ENCODE measurements at places on chromosomes 11 and 22.

DNA sequence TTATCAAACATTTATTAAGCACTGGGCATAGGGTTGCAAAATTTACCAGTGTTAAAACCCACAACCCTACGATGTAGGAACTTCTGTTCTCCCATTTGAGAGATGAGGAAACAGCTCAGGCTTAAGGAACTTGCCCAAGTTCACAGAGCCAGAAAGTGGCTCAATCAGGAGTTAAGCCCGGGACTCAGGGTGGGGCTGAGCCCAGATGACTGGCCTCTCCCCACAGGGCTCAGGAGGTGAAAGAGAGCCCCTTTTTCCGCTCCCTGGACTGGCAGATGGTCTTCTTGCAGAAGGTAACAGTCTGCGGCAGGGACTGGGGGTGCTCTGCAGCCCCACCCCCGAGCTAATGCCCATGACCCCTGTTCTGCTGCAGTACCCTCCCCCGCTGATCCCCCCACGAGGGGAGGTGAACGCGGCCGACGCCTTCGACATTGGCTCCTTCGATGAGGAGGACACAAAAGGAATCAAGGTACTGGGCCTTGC lies 5.6 kb upstream of the ANKRD13D start:
- no peak overlapping the region for H3K27ac ChIP-seq
- H3K4me3 ChIP-seq, result no peak overlapping the region
- no peak for DNase-seq
- H3K4me1 ChIP-seq, result peaks cover 7% of the 10 kb centered on the region

DNA sequence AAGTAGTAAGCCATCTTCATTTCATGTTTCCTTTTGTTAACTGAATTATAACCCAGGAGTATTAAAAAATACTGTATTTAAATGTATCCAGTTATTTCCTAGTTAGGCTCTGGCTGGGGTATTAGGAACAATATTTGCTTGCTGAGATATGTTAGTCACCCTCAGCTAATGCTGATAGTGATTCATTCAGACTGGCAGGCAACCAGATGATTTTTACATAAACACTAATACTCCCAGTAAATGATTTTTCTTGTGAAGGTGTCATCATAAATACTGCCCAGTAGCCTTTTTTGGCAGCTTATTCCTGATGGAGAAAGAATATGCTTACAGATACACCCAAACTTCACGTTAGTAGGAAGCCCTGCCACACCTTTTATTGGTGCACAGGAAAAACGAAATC lies 8.1 kb downstream of the YWHAH start:
- H3K4me3 ChIP-seq, result no peak overlapping the region
- no peak overlapping the region for H3K27ac ChIP-seq
- no peaks in the 10 kb centered on the region for H3K27me3 ChIP-seq
- H3K36me3 ChIP-seq, result peaks cover 18% of the 10 kb centered on the region

DNA sequence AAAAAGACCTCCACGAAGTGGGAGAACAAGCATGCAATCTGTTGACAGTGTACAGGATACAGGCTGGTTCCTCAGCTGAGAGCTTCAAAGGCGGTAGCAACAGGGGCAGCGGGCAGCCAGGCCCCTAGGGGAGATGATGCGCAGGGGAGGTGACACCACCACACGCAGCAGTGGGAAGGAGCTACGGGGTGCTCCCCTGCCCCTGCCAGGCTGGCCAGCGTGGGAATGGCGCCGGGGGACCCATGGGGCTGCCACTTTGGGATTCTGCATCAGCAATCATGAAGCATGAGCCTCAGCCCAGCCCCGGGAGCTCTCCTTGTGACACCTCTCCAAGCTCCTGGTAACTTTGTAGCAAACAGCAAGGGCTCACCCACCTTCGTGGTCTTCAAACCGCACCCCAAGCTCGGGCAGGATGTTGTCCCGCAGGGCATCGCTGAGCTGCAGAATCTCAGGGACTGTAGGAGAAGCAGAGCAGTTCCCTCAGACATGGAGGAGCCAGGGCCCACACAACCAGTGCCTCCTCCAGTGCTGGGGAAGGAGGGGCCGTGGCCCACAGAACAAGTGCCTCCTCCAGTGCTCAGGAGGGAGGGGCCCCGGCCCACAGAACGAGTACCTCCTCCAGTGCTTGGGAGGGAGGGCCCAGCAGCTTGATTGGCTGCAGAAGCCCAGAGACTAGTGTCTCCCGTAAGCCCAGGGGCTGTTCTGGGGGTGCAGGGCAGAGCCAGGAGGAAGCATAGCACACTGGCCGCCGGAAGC lies 14.6 kb upstream of the NAP1L4 start:
- peaks cover 9% of the 10 kb centered on the region for H3K4me1 ChIP-seq
- H3K36me3 ChIP-seq, result peaks cover 25% of the 10 kb centered on the region
- no peak for DNase-seq
- H3K27ac ChIP-seq, result no peak overlapping the region
- no peak overlapping the region for H3K4me3 ChIP-seq

- no peaks in the 10 kb centered on the region for H3K27me3 ChIP-seq
- peak; percentile 55 for DNase-seq
- H3K4me1 ChIP-seq, result peaks cover 13% of the 10 kb centered on the region
- no peaks in the 10 kb centered on the region for H3K36me3 ChIP-seq
- no peak overlapping the region for H3K4me3 ChIP-seq
- no peak overlapping the region for H3K27ac ChIP-seq
Observed at GRCh38 chr11:119373921-119374631, 7.4 kb downstream of the USP2 start.

- no peak overlapping the region for H3K27ac ChIP-seq
- H3K36me3 ChIP-seq, result no peaks in the 10 kb centered on the region
- no peak for DNase-seq
- H3K4me3 ChIP-seq, result no peak overlapping the region
- H3K27me3 ChIP-seq, result no peaks in the 10 kb centered on the region
- H3K4me1 ChIP-seq, result peaks cover 8% of the 10 kb centered on the region
Observed at GRCh38 chr22:24430431-24431308, 3.3 kb downstream of the ADORA2A start.

DNA sequence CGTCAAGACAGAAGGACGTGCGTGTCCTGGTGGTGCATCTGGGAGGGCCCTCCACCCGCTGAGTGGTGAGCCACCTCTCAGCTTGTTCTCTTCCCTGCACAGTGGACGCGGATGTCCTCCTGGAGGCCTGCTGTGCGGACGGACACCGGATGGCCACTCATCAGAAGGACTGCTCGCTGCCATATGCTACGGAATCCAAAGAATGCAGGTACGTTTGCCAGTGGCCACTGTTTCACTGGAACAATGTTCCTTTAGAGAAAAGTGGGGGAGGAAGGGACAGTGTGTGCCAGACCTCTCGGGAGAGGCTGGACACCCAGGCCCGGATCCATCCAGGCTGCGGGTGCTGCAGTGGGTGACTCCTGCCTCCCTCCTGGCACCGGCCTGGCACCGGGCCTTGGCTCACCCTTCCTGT lies 15.9 kb downstream of the FBLN1 start:
- no peak for DNase-seq
- no peaks in the 10 kb centered on the region for H3K36me3 ChIP-seq
- H3K4me1 ChIP-seq, result peaks cover 29% of the 10 kb centered on the region

DNA sequence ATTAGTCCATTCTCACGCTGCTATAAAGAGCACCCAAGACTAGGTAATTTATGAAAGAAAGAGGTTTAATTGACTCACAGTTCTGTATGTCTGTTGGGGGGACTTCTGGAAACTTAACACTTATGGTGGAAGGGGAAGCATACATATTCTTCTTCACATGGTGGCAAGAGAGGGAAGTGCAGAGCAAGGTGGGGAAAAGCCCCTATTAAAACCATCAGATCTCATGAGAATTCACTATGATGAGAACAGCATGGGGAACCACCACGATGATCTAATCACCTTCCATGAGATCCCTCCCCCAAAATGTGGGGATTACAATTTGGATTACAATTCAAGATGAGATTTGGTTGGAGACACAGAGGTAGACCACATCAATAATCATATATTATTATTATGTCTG lies 25.7 kb downstream of the CEP57 start:
- peaks cover 3% of the 10 kb centered on the region for H3K36me3 ChIP-seq
- H3K27ac ChIP-seq, result no peak overlapping the region
- DNase-seq, result no peak
- H3K4me3 ChIP-seq, result no peak overlapping the region
- no peaks in the 10 kb centered on the region for H3K4me1 ChIP-seq
- no peaks in the 10 kb centered on the region for H3K27me3 ChIP-seq

GRCh38 chr11:15114501-15115475 lies at the start of gene INSC:
Gene INSC, plus strand, starts transcription at chr11:15114923. Its CDS starts 34,252 bp downstream, at chr11:15149175.
- no peak within 1 kb of the TSS for H3K4me3 ChIP-seq
- no peak within 1 kb of the TSS for H3K27ac ChIP-seq
- H3K27me3 ChIP-seq, result peaks cover 5% of the 10 kb centered on the region

- no peak overlapping the region for H3K4me3 ChIP-seq
- no peaks in the 10 kb centered on the region for H3K27me3 ChIP-seq
- H3K27ac ChIP-seq, result no peak overlapping the region
- no peaks in the 10 kb centered on the region for H3K36me3 ChIP-seq
- no peak for DNase-seq
- no peaks in the 10 kb centered on the region for H3K4me1 ChIP-seq
Observed at GRCh38 chr22:33787645-33788456, 132.4 kb downstream of the LARGE1 start.

DNA sequence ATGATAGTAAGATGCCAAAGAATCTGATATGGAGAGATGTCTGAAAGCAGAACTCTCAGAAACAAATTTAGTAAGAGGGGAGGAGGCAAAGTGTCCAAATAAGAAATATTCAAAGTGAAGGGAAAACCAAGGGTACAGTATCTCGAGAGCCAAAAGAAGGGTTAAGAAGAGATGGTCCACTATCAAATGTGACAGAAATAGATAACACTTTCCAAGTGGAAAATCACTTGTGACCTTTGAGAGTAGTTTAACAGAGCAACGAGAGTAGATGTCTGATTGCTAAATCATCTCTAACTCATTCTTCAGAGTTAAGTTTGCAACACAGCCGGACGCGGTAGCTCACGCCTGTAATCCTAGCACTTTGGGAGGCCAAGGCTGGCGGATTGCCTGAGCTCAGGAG lies 4.3 kb upstream of the BUD13 start:
- no peaks in the 10 kb centered on the region for H3K27me3 ChIP-seq
- no peak overlapping the region for H3K27ac ChIP-seq
- peaks cover 33% of the 10 kb centered on the region for H3K36me3 ChIP-seq

DNA sequence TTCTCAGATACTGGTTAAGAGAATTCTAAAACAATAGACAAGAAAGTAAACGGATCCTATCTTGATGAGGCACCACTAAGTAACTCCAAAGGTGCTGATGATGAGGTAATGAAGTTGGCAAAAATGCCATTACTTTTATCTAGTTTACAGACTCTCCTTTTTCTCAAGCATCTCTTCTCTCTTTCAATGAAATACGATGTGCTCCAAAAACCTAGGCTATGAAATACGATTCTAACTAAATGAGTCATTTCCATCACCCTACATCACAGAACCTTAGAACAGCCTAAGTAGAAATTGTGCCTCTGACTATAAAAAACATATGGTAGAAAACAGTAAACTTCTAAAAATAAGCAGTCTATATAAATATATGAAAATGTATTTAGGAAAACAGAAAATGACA lies 58.9 kb upstream of the ARHGAP32 start:
- H3K27me3 ChIP-seq, result no peaks in the 10 kb centered on the region
- peaks cover 55% of the 10 kb centered on the region for H3K4me1 ChIP-seq
- H3K4me3 ChIP-seq, result no peak overlapping the region
- no peak for DNase-seq
- peak overlapping the region; percentile 60 for H3K27ac ChIP-seq

- no peak overlapping the region for H3K4me3 ChIP-seq
- no peak overlapping the region for H3K27ac ChIP-seq
- H3K36me3 ChIP-seq, result no peaks in the 10 kb centered on the region
- no peaks in the 10 kb centered on the region for H3K27me3 ChIP-seq
Observed at GRCh38 chr11:64078284-64078683, 42.6 kb downstream of the FLRT1 start.

DNA sequence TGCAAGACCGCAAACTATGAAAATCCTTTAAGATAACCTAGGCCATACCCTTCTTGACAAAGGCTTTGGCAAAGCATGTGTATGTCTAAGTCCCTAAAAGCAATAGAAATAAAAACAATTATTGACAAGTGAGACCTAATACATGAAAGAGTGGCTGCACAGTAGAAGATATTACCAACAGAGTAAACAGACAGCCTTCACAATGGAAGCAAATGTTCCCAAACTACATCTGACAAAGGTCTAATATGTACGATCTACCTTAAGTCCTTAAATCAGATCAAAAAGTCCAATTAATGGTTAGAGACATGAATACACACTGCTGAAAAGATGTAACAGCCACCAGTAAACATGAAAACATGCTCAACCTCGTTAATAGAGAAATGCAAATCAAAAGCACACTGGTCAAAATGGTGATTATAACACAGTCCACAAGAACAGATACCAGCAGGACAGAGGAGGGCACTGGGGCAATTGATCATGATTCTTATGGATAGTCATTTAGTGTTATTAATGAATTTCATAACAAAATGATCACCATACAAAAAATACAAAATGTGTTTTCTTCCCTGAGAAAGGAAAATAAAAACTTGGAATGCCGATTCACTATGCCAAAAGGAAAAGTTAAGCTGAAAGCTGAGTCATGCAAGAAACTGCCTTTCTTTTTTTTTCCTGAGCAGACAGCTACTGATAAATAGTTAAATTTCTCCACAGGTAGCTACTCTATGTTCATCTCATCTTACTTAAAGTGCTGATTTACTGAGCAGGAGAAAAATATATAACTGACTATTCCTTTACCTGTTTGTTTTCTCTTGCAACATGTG lies 102.6 kb upstream of the VPREB1 start:
- H3K27ac ChIP-seq, result no peak overlapping the region
- H3K27me3 ChIP-seq, result peaks cover 12% of the 10 kb centered on the region
- H3K36me3 ChIP-seq, result no peaks in the 10 kb centered on the region

GRCh38 chr11:830295-831117 lies 2.2 kb upstream of the CD151 start:
- peaks cover 57% of the 10 kb centered on the region for H3K4me1 ChIP-seq
- H3K27me3 ChIP-seq, result no peaks in the 10 kb centered on the region
- H3K4me3 ChIP-seq, result peak overlapping the region; percentile 78
- no peak for DNase-seq
- H3K36me3 ChIP-seq, result no peaks in the 10 kb centered on the region

DNA sequence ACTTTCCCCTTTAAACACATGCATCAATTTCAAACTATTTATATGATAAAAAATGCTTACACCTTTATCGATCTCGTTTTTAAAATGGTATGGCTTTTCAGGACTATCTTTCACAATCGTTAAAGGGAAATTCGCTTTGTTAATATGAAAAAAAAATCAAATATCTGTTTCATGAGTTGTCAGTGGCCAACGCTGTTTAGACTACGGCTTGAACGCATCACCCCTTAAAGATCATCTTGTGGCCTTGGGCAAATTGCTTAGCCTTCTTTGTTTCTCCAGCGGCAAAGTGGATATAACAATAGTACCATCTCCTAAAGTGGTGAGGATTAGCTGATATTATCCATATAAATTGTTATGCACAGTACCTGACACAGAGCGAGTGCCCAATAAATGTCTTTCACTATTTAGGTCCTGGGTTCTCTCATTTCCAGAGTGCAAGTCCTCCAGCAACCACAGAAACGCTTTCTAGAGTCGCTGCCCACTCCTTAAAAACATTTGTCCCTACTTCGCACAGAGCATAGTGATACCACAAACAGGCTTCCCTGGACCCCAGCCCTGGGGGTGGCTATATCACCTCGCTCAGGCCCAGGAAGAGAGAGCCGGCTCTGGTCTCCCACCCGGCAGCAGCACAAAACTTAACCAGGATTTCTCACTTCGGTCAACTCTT lies 904 bp downstream of the SLC35F2 start:
- H3K27ac ChIP-seq, result peak overlapping the region; percentile 96
- H3K4me1 ChIP-seq, result peaks cover 14% of the 10 kb centered on the region
- peak; percentile 12 for DNase-seq
- peaks cover 5% of the 10 kb centered on the region for H3K36me3 ChIP-seq
- peak overlapping the region; percentile 91 for H3K4me3 ChIP-seq
- no peaks in the 10 kb centered on the region for H3K27me3 ChIP-seq
